Left renal cortex interstitium (tissue), 4 donors: ENCODE measurements at places on chromosomes 12 and 14.

- DNase-seq = no peak
Observed at GRCh38 chr12:104423273-104423672, 33.5 kb upstream of the CHST11 start.

DNA sequence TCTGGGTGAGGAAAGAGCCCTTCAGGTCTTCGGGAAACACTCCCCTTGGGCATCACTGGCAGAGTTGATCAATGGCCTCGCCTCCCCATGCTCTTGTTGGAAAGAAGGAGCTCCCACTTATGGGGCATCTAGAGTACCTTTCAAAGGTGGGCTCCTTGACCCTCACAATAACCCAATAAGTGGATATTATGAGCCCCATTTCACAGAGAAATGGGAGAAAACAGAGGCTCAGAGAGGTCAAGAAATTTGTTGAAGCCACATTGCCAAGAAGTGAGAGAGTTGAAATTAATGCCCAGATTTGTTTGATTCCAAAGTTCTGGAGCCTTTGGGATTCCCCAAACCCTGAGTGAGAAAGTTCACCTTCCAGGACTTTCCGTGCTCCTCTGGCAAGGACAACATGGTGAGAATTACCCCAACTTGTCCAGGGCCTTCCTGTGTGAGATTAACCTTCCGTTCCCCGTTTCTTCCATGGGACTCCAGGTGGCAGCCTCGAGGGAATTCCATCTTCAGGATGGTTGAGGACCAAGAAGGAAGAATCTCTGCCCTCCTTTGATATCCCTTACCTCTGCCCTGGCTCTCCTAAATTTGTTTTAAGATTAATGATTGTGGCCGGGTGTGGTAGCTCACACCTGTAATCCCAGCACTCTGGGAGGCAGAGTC lies 7.5 kb upstream of the CHD4 start:
- DNase-seq = no peak

GRCh38 chr12:22287776-22288621 lies 46.5 kb downstream of the ST8SIA1 start:
- DNase-seq = no peak

- DNase-seq = no peak
Observed at GRCh38 chr14:94028450-94028826, 2.3 kb downstream of the OTUB2 start.

GRCh38 chr12:108604208-108604941 lies 6.5 kb upstream of the TMEM119 start:
- no peak for DNase-seq

DNA sequence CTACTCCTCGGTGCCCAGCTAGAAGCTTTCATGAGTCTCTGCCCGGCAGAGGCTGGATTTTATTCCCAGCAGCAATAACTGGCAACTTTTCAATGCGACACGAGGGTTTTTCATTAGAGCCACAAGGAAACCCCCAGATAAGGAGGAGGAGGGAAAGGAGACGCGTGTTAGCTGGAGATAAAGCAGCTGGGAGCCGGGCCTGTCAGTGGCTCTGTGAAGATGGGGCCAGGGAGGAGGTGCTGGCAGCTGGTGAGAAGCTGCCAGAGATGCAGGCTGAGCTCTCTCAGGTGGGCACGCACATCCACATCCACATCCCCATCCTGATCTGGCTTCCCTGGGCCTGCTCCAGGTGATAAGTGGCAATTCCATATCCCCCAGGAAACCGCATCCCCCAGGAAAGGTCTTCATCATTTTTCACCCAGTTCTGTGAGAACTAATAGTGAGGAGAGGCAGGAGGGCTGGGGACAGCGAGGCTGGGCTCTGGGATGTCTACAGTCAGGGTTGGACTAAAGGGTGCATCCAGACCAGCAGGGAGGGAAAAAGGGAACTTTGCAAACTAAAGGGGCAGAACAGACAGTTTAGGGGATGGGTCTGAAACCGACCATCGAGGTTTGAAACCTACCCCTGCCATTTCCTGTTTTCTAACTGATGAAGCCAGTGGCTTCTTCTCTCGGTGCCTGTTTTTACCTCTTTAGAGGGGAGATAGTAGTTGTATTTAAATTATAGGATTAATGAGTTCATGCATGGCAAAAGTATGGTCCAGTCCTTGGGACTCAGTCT lies 413.2 kb downstream of the DPF3 start:
- DNase-seq = no peak

DNA sequence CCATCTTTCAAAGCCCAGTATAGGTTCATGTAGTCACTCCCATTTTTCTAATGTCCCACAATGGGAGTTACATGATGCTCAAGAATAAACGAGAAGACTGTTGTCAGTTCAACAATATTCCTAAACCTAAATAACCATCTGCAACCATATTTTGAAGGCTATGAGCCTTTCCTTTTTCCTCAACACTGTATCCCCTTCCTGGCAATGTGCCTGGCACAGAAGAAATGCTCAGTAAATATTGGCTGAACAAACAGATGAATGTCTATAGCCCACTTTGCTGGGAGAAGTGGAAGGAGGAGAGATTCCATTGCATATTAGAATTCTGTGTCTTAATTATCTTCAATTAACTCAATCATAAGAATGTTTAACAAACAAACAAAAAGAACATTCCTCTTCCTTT lies 6.1 kb downstream of the ARMH4 start:
- no peak for DNase-seq

- DNase-seq = no peak
Observed at GRCh38 chr14:51318813-51319597, 79.0 kb downstream of the TMX1 start.

- DNase-seq = no peak
Observed at GRCh38 chr12:78331181-78331580, 500.5 kb downstream of the NAV3 start.

- no peak for DNase-seq
Observed at GRCh38 chr12:100494538-100494937, 20.9 kb downstream of the NR1H4 start.

DNA sequence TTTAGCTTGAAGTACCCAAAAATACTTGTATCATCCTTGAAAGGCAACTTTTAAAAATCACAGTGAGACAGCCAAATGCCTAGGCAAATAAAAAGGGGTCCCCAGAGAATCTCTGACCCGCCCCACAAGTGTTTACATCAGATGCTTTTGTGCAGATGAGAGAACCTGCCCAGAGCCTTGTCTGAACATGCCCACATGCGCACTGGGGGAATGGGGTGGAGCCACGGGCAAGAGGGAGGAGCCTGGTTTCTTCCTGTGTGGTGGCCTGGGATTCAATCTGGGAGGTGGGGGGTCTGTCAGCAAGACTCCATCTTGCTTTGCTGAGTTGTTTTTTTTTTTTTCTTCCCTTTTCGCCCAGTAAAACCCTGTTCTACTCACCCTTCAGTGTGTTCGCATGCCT lies 381.7 kb upstream of the CCDC196 start:
- no peak for DNase-seq

- no peak for DNase-seq
Observed at GRCh38 chr12:32917094-32917611, 20.6 kb upstream of the PKP2 start.

DNA sequence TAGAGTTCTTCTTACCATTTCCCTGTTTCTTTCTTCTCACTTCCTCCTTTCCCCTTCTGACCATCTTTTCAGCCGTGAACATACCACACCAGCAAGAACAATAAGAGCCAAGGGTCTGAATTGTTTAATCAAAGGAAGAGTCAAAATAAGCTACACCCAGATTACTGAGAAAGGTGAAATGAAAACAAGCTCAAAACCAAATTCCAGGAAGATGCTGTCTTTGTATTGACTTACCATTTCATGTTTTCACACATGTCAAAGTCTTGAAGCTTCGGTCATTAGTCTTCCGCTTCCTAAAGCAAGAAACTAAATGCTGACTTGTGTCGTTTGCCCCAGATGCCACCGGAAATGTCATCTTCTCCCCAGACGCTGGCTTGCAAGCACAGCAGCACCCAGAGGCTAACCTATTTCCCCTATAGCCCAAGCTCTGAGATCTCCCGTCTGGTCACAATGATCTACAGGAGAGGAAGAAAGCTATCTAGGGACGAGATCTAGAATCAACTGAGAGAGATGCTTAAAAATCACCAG lies 136.5 kb upstream of the AMIGO2 start:
- no peak for DNase-seq

DNA sequence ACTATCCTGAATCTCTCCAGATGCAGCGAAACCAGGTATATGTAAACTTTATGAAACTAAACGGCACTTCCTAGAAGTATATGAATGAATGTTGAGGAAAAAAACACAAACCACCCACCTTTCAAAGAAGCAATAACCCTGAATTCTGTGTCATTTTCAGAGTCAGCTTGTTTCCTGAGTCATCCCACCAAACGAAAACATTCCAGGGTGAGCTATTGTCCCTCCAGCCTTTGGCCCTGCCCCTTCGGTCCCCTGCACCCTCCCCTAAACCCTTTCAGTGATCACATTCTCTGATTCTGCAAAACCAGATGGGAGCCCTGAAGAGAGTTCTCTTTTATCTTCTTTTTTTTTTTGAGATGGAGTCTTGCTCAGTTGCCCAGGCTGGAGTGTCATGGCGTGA lies 202.6 kb upstream of the ALG10B start:
- no peak for DNase-seq

DNA sequence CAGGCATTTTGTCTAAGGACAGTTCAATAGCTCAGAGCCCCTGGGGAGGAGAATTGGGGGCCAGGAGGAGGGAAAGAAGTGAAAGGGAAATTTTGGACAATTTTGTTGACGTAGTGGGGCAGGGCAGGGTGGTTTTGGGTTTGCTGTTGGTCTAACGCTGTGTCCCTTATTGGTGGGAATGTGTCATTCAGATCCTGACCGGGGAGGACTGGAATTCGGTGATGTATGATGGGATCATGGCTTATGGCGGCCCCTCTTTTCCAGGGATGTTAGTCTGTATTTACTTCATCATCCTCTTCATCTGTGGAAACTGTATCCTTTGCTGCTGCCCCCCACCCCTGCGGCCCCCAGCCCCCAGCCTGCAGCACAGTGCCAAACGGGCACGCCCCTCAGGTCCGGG lies 212.1 kb upstream of the FKBP4 start:
- no peak for DNase-seq

GRCh38 chr12:75870878-75871277 lies 160.7 kb downstream of the PHLDA1 start:
- DNase-seq = no peak

- no peak for DNase-seq
Observed at GRCh38 chr12:75954041-75954440, 77.5 kb downstream of the PHLDA1 start.

- DNase-seq = no peak
Observed at GRCh38 chr14:24331731-24332267, 3.1 kb downstream of the ADCY4 start.

- no peak for DNase-seq
Observed at GRCh38 chr14:56026506-56026905, 91.7 kb upstream of the PELI2 start.

GRCh38 chr12:47236109-47236714 lies 156.5 kb upstream of the AMIGO2 start:
- DNase-seq = no peak

- no peak for DNase-seq
Observed at GRCh38 chr12:50224026-50224692, 57.0 kb upstream of the CERS5 start.

DNA sequence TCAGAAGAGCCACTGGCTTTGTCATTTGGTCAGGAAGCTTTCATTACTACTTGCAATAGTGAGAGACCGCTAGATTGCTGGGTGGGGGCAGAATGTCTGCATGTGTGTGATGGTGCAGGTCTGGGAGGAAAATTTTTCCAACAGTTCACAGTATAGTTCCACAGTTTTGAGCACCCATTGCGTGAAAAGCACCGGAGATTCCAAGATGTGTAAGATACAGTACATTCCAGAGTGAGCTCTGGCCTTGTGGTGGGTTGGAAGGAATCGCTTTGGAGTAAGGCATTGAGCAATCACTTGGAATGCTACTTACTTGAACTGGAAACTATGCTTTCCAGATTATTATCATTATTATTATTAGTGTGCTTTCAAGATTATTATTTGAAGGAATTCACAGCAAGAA lies 47.6 kb upstream of the FRMD6 start:
- no peak for DNase-seq

DNA sequence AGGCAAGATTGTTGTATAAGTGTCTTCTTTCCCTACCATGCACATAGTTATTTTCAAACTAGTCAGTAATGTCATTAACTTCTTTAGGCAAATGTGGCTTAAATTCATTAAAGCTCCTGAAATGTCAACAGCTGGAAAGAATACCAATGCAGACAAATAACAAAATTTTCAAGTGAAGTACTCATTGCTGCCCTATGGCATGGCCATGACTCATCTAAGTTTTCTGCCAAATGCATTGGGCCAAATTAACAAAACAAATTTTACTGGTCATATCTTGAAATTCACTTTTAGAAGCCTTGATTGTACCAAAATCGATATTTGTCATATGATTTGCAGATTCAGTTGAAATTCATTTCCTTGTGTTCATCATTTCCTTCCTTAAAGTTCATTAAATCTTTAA lies 915.9 kb downstream of the SLC6A15 start:
- DNase-seq = no peak

DNA sequence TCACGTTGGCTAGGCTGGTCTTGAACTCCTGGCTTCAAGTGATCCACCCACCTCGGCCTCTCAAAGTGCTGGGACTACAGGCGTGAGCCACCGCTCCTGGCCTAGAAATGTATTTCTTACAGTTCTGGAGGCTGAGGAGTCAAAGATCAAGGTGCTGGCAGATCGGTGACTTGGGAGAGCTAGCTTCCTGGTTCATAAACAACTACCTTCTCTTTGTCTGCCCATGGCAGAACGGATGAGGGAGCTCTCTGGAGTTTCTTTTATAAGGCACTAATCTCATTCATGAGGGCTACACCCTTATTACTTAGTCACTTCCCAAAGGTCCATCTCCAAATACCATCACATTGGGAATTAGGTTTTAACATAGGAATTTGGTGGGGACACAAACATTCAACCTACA lies 38.9 kb downstream of the SLC17A8 start:
- no peak for DNase-seq

GRCh38 chr14:102231476-102232347 lies 73.3 kb downstream of the MOK start:
- DNase-seq = no peak

DNA sequence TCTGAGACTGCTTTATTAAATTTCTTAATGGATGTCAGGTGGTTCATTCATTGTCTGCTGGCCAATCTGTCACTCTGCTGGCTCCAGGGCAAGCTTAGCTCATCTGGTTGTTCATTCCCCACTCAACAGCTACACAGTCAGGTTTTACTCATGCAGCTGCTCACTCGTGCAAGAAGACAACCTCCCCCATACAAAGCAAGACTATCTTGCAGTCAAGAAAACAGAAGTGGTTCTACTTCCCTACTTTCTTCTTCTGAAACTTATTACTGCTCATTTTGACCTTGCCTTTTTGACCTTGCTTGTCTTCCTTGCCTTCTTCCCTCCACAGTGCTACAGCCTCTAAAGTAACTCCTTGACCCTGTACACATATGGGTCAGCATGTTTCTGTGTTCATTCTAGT lies 277.9 kb downstream of the SSPN start:
- DNase-seq = no peak

DNA sequence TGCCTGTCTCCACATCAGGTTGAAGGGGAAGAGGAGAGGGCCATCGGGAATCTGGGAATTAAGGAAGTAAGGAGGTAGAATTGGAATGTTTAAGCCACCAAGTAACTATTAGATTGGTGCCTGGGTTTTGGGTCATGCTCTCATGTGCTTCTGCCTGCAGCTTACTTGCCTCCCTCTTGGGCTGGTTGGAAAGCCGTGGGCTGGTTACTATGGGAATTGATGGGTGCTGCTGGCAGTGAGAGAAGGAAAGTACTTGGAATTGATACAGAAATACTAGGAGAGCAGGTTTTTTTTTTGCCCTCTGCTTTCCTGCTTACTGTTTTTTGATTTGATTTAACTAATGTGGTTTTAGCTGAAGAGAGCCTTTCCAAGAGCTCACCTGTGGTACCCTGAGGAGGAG lies 493.5 kb upstream of the RGS6 start:
- no peak for DNase-seq
